ENCODE measurements at places on chromosomes 4 and X.

- no peak for DNase-seq
Measured at GRCh38 chr4:157824021-157824420, 348.8 kb downstream of the GASK1B start.

- no peak for DNase-seq
Measured at GRCh38 chrX:14798805-14799397, 74.0 kb downstream of the FANCB start.

- no peak for DNase-seq
Measured at GRCh38 chrX:115563633-115564162, 2.7 kb downstream of the PLS3 start.

DNA sequence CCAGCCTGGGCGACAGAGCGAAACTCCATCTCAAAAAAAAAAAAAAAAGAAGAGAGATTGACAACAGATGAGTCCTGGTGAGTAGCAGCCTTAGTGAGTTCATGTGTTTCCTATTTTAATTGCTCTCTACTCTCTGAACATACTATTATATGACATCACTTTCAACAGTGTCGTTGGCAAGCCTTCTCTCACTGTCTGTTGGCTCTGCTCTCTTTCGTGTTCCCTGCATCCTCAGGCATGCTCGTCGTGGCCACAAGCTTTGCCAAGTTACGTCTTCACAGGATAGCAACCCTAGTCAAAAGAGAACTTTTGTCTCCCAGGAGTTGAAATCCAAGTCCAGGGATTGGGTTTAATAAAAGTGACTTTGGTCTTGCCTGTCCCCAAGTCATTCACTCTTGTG, 117.1 kb upstream of the EGFL6 start:
- DNase-seq: no peak

DNA sequence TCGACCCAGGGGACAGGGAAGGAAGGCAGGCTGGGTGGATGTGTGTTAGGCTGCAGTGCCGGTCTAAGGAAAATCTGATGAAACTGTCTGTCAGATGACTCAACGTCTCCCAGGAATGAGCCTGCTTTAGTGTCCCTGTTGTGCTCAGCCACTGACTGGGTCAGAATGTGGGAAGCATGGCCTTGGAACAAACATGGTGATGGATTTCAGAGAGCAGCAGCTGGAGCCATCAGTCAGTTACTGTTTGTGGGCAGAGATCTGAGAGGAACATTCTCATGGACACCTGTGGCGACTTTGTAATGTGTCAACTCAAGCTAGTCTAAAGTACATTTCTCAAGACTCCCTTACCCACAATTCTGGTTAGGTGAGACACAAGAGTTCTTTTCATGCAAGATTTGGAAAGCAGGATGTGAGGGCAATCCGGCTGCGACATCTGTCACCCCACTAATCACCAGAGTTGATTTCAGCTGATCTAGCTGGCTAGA, 63.2 kb downstream of the ANAPC10 start:
- DNase-seq: no peak

DNA sequence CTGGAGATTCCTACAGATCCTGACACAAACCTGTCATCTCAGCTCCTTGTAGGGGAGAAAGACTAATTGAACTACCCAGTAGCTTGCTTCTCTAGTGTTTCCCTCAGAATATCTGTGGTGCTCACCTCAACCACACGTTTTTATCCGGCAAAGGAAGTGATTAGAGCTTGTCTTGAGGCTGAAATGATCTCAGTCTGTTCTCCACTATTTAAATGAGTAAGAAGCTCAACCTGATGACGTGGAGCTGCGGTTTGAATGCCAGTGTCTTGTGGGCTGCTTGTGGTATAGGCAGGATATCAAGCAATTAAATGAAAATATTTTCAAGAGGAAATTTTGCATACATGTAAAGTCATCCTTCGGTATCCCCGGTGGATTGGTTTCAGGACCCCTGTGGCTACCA, 270.2 kb downstream of the TLL1 start:
- DNase-seq: no peak

DNA sequence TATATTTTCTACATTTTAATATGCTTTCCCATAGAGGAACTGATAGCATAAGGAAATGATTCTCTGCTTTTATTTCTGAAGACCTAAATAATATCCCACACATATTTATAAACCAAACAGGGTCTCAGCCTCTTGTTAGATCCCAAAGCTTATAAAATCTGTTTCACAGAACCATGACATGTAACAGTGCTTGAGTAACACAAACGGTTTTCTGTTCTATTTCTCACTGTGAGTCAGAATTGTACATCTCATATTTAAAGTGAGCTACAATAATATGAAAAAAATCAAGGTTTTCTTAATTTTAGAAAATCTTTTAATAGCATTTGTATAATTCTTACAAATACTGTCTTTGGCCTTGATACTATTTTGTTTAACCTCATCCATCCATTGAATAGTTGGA, 51.2 kb downstream of the NR3C2 start:
- no peak for DNase-seq

DNA sequence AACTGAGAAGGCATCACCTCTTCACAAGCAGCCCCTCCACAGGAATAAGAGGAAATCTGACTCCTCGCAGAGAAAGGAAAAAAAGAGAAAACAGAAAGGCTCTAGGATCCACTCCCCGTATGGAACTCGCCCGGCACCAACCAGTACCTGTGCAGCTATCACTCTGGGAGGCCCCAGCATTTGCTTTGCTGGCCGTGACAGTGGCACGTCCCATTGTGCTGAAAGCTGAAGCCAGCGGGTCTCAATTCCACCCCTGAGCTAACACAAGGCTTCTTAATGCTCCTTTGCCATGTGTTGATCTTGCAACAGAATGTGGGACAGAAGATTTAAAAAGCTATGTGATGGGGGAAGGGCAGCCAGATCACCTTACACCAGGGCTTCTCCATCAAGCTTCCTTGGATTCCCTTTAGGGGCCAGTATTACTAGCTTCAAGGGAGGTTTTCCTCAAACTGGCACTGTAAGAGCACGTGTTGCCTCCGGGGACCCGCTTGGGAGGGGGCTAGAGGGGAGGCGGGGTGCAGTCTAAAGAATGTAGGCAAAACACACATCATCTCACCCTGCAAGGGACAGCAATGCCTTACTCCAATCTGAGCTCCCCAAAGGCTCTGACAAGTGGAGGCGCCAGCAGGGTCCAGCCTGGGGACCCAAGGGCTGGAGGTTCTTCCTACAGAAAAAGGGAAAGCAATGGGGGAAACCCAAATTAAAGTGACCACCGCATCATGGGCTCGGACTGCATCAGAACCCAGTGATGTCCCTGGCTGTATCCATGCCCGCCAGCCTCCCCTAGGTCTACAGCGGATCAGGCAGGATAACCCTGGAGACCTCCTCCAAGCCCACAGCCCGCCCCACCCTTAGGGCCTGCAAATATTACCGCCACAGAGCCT, 1.2 kb downstream of the USP46 start:
- no peak for DNase-seq

GRCh38 chrX:70769659-70770227, 138.8 kb downstream of the TEX11 start:
- no peak for DNase-seq

- no peak for DNase-seq
Measured at GRCh38 chr4:176492646-176493302, 173.0 kb downstream of the SPCS3 start.

- DNase-seq: no peak
Measured at GRCh38 chr4:130850019-130850524, 1754.1 kb downstream of the C4orf33 start.

DNA sequence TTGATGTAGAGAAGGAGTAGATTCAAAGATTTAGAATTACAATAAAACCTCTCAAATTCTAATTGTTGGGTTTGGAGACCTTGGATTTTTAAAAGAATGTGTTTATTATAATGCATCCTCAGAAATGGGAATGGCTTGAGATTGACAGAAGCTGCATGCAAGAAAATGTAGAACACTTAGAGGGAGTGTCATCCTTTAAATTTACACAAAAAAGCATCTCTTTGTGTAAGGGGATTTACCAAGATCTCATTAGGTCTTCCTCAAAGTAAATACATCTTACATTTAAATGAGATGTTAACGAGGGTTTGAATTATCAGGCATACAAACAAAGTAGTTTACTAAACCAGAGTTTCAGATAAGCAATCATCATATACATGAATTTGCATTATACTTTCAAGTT, 615.0 kb downstream of the FAM133A start:
- DNase-seq: no peak

- peak; percentile 31 for DNase-seq
Measured at GRCh38 chrX:105821471-105822121, 743 bp upstream of the NRK start.

DNA sequence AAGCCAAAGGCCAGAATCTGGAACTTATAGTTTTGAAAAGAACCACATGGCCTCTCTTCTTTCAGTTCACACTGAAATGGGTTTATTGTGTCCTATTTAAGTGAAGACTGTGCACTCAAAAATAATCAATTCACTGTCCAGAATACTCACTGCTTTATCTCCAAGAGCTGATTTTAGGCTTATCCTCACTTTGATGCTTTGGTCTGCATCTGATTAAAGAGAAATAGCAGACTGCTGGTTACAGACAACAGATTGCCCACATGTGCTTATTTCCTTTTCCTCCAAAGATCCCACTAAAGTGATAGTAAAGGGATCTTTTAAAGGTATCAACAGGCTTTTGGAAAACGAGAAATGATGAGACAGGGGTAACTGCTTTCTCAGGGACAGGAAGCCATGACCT, 30.6 kb downstream of the ACE2 start:
- DNase-seq: no peak

DNA sequence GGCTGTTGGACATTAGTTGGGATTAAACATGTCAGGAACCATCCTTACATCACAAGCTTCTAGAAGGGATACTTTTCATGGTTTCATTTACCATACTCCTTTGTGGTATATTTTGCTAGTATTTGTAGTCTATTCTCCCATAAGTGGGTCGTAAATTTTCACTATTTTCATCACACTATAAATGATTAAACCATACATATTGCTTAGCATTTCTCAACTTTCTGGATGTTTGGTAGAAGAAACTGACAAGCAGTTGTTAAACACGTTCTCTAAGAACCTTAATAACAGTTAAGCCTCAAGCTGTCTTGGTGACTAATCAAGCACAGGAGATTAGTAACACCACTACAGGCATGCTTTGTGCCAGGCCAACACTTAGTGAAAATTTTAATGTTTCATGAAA, 375.5 kb downstream of the NAF1 start:
- no peak for DNase-seq

- no peak for DNase-seq
Measured at GRCh38 chr4:66628146-66628545, 917.2 kb downstream of the CENPC start.

- DNase-seq: no peak
Measured at GRCh38 chrX:120514236-120514635, 45.1 kb upstream of the LAMP2 start.

- DNase-seq: no peak
Measured at GRCh38 chrX:20718592-20719380, 452.1 kb upstream of the RPS6KA3 start.

GRCh38 chr4:7761720-7762119, 177.9 kb downstream of the AFAP1 start:
- DNase-seq: peak; percentile 89

GRCh38 chrX:30196322-30196721, 19.0 kb upstream of the MAGEB2 start:
- no peak for DNase-seq

- no peak for DNase-seq
Measured at GRCh38 chr4:180674619-180675358, 1568.4 kb upstream of the TENM3 start.

DNA sequence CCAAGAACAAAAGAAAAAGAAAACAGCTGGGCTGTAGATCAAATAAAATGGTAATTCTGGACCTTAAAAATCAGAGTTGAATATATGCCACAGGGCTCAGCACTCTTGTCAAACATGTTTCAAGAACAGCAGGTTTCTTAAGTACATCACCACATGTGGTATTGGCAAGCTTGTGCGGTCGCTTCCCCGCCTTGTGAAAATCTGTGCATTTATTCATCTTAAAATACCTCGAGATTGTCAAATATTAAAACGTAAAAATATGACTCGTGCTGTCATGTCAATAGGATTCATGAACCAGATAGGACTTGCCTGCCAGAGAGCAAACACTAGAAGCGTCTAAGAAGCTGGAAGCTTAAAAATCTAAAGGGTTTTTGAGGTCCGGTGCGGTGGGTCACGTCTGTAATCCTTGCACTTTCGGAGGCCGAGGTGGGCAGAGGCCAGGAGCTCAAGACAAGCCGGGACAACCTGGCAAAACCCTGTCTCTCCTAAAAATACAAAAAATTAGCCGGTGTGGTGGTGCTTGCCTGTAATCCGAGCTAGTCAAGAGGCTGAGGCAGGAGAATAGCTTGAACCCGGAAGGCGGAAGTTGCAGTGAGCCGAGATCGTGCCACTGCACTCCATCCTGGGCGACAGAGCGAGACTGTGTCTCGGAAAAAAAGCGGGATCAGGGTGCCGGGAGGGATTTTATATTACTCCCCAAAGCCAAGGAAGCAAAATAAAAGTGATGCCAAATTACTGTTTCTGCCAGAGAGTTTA, 40.2 kb upstream of the TMEM154 start:
- no peak for DNase-seq

- no peak for DNase-seq
Measured at GRCh38 chrX:153446950-153447580, 1.2 kb upstream of the TREX2 start.

GRCh38 chrX:151458824-151459223, 61.8 kb downstream of the VMA21 start:
- DNase-seq: no peak

GRCh38 chr4:47530801-47531200, 45.7 kb downstream of the ATP10D start:
- DNase-seq: no peak

- DNase-seq: no peak
Measured at GRCh38 chr4:107069049-107069448, 32.9 kb upstream of the DKK2 start.

DNA sequence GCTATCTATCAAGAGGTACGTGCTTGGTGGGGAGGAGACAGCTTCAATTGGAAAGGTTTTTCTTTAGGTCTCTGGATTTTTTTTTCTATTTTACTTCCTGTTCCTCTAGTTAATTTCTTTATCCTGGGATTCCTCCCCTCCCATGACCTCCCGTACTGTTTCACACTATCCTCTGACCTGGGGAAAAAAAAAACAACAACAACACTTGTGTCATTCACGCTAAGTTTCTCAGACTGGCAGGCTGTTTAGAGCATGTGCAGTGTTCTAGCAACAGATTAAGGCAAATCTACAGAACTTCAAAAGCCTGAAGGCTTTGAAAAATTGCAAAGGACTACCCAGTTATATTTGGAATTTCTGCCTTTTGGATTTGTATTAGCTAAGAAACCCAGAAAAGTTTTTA, 358.4 kb downstream of the ARHGAP24 start:
- no peak for DNase-seq

- DNase-seq: no peak
Measured at GRCh38 chrX:139484591-139484990, 45.9 kb upstream of the F9 start.

DNA sequence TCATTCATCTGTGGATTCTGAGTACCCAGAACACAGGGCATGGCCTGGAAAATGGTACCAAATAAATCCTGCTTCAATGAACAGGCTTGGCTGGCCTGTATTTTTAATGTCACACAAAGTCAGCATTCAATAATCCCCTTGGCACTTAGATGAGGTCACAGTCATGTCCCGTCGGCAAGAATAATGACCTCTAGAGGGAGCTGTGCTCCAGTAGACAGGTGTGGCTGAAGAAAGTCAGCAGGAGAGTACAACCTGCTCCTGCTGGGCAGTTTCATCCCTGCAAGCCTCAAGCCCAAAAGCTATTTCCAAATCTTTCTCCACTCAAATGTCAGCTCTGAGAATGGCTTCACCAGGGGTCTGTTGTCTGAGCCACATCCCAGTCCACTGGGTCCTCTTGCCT, 404.0 kb upstream of the F9 start:
- no peak for DNase-seq

GRCh38 chr4:126526335-126526734, 1106.4 kb upstream of the INTU start:
- DNase-seq: no peak

All from Right ventricle myocardium superior (tissue), 1 donor.